Activated T-helper 1 cell treated with Interleukin-2 at 50 U/mL for 16 hours (primary cell): ENCODE measurements at places on chromosomes 2 and 18.
A peak's percentile ranks its signal among the peaks of the same experiment; 100 is the strongest.

DNA sequence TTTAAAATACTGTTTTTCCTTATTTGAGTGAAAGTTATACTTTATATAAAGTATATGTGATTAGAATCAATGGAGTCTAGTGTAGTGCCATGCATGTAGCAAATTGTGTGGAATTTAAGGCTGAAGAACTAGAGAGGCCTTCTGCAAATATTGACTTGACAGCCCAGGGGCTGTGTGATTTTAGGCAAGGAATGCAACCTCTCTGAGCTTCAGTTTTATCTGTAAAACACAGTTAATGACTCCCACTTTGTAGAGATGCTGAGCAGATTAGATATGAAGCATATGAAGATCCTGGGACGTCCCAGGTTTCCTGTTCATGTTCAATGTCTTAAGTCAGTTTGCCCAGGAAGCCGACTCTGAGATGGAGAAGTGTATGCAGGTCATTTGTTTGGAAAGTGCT lies 83.4 kb upstream of the LTBP1 start:
- DNase-seq = no peak

DNA sequence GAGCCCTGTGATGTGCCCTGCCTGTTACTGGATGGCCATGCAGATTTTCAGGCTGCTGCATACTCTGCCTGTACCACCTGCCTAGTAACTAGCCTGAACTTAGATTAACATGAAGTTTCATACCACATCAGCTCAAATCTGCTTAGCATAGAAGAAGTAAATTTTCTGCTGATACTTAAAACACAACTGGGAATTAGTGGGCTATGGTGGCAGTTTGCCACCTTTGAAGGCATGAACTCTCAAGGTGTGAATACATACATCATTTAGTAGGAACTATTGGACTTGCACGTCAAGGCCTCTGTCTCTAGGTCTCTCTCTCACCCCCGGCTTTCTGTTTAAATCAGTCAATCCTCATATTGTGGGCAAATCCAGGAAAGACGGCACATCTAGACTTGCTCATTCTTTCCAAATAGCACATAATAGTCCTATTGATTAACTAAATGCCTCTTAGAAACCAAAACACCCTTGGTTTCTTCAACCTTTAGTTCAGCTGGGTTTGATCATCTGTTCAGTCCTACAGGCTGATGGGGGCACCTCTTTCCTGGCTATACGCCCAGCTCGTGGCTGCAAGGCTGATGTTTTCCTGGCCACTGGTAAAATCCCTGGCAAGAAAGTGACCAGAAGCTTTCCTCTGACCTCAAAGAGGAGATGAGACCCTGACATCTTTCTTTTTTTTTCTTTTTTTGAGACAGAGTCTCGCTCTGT lies 58.4 kb downstream of the ALPK2 start:
- DNase-seq = no peak

DNA sequence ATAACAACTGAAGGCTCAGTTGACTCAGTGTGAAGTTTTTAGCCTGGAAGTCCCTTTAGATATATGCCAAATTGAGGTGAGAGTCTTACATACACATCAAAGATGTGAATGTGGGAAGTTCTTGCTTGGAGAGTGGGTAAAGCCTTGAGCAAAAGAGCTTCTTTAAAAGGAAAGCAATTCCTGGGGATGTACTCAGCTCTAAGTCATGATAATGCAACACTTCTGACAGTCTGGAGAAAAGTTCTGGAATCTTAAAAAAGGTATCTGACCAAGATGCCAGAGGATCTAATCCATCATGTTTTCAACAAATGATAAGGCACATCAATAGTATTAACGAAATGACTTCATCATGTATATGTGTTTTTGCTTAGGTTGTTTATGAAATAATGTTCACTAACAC lies 351.2 kb downstream of the CDH19 start:
- DNase-seq = no peak

DNA sequence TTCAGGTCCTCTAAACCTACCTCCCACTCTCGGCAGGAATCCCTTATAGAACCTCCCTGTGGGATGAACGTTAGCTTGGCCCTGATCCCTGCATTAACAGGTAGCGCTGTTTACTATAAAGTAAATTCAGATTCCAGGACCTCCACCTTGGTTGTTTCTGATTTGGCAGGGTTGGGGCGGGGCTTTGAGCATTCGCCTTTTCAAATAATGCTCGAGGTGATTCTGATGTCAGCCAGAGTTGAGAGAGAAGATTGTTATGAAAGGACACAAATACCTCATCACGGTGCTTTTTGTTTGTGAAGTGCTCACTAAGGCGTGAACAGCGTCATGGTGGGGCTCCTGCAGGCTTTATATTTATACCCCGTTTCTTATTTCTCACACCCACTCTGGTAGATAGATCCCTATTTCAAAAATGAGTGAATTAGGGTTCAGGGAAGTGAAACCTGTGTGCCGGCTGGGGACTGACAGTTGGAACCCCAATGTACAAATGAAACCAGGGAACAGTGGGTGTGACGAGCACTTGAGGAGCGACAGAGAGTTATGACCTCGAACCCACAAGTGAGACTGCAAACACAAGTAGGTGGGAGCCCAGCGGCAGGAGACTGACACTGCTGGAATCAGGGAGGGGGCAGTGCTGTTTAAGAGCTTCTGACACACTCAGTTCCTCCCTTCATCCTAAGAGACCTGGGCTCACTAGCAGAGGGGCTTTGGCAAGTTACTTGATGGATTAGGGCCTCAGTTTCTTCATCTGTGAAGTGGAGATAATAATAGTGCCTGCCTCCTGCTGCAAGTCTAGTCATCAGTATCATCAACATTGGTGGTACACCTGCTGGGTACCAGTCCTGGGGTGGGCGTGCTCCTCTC lies 14.2 kb upstream of the CXCR4 start:
- peak; percentile 58 for DNase-seq

DNA sequence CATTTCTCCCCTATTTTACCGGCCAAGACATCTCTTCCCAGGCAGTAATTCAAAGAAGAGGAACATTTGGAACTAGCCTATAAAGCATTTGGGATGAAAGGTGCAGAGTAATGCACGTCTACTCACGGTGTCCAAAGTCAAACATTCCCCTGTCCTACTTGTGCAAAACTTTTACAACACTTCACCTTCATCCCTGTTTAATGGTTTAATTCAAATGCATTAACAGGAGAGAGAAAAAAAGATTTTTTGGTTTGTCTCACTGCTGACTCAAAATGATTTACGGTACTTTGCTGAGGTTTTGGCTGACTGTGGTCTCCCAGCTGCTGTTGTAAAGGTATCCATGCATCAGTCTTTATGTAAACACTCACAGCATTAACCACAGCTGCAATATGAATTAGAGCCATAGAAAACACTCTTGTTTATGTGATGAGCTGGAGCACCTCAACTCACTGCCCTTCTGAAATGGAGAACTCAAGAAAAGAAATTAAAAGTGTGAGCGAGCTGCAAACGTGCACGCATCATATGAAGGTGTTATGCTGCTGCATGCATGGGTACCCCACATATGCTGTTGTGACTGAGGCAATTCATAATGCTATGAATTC lies 220.5 kb downstream of the PIEZO2 start:
- no peak for DNase-seq

DNA sequence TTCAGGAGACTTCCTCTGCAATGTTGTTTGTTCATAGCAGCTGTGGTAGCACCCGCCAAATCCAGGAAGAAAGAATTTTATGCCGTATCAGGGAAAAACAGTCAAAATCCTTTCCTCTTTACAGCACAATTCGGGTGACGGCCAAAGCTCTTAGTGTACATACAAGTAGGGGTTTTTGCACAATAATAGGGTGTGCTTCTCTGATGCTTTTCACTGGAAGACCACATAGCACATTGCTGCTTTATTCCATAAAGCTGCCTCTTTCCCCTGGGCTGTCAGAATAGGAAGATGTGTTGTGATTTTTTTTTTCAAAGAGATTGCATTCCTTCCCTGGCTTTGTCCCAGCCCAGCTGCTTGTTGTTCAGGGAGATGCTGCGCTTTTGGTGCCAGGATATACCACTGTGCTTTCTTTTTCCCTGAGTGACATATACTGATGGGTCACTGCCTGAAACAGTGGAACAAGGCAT lies 27.2 kb upstream of the LANCL1 start:
- DNase-seq = no peak

DNA sequence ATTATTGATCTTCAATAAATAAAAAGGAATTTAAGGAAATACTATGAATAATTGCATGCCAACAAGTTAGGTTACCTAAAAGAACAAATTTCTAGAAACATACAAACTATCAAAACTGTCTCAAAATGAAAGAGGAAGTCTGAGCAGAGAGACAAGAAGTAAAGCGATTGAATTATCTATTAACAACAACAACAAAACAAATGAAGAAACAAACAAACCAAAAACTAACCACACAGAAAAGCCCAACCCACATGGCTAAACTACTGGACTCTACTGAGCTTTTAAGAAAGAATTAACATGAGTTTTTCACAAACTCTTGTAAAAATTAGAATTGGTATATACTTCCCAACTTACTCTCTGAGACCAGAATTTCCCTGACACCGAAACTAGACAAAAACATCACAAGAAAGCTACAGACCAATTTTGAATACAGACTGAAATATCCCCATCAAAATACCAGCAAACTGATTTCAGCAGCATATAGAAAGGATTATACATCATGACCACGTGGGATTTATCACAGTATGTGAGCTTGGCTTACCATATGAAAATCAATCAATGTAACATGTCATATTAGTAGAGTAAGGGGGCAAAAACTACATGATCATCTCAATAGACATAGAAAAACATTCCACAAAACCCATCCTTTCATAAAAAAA lies 16.6 kb upstream of the GALNT1 start:
- DNase-seq = no peak

DNA sequence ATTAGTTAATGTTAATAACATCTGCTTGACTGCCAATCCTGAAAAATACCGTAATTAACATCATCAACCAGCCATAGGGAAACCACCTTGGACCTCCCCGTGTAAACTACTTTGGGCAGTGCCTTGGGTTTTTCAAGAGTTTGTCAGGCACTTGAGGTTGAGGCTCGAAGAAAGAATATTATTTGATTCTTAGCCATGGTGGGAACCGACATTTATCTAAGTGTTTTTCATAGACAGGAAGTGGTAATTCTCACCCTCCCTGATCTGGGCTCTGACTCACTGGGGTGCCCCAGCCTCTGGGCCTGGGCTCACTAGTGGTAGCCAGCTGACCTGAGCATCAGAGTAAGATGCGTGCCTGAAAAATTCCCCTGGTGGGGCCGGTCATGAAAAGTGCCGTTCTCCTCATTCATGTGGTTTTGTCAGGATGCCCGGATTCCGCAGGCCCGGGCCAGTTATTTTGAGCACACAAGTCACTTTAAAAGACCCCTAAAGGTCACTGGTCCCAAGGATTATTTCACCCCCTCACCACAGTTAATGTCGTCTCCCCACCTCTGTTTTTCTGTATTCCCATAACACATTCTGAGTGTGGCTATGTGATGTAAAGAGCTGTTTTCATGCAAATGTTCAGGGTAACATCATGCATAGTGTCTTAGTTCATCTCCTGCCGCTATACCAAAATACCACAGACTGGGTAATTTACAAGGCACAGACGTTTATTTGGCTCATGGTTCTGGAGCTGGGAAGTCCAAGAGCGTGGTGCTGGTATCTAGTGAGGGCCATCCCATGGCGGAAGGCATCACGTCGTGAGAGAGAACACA lies 21.6 kb upstream of the SPATA3 start:
- peak; percentile 52 for DNase-seq

- DNase-seq = no peak
These were observed 19.1 kb downstream of the SERTAD2 start for GRCh38 chr2:64634345-64635267.

DNA sequence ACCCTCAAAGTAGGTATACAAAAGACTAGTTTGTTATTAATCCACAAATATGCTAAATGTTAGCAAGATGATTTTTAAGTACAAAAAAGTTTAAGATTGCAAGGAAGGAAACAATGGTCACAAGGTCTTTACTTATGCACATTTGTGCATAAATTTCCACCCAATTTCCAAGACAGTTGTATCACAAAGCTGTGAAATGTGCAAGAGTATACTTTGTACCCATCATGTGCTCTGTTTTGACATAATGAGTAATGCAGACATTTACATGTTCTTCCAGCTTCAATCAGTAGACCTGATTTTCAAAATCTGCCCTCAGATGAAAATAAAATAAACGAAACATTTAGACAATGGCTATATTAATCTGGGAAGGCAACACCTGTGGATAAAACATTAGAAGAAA lies 27.0 kb downstream of the SLC5A7 start:
- no peak for DNase-seq

- DNase-seq = no peak
These were observed 42.2 kb downstream of the RFTN2 start for GRCh38 chr2:197633109-197633657.

- DNase-seq = no peak
These were observed at the start of gene MYCN for GRCh38 chr2:15939854-15940660. Gene MYCN, plus strand, starts transcription at chr2:15940550. Its CDS starts 1,515 bp downstream, at chr2:15942065.

DNA sequence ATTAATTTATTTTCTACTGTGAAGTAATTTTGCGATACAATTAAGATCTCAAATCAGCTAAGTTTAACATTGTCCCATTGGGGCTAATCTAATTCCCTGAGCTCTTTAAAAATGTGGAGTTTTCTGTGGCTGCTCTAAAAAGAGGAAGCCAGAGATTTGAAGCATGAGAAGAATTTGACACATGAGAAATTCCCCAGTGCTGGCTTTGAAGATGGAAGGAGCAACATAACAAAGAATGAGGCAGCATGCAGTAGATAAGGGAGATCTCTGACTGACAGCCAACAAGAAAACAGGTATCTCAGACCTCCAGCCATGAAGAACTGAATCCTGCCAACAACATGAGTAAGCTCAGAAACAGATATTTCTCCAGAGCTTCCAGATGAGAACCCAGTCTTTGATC lies 308.4 kb downstream of the ZNF804A start:
- DNase-seq = no peak

DNA sequence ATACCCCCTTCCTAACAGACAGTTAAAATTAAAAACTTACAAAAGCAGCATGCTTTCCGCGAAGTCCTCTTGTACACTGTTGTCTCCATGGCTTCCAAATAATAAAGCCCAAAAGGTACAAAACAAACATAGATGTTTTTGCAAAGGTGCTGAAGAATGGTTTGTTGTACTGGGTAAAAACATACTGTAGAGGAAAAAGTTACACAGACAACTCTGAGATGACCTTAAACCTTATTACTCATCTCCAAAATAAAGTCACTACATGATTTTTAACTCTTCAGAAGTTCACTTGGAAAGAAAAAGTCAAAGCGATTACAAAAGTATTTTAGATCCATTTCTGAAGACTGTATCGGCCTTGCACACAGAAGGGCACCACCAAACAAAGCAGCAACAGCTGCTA lies 6.1 kb downstream of the SLC35F5 start:
- DNase-seq = no peak
